ENCODE measurements at places on chromosomes 6 and 20.

GRCh38 chr6:19839237-19839546, 2.0 kb downstream of the ID4 start:
- DNase-seq = no peak

GRCh38 chr20:50213531-50214106, 23.0 kb downstream of the CEBPB start:
- DNase-seq = no peak

- DNase-seq = no peak
These were observed 88.6 kb upstream of the DUSP22 start for GRCh38 chr6:203661-204060.

GRCh38 chr6:147549531-147549930, 41.0 kb downstream of the SAMD5 start:
- no peak for DNase-seq

- no peak for DNase-seq
These were observed at the start of gene PRELID3B for GRCh38 chr20:59042151-59042795. TSS of gene PRELID3B (minus strand) at chr20:59042786. CDS start at chr20:59042730, 56 bp downstream.

- no peak for DNase-seq
These were observed 121.1 kb upstream of the HDGFL1 start for GRCh38 chr6:22448291-22448711.

- DNase-seq = no peak
These were observed 18.6 kb downstream of the TAB2 start for GRCh38 chr6:149335924-149336608.

GRCh38 chr20:50980071-50980681, 21.6 kb downstream of the MOCS3 start:
- DNase-seq = no peak

DNA sequence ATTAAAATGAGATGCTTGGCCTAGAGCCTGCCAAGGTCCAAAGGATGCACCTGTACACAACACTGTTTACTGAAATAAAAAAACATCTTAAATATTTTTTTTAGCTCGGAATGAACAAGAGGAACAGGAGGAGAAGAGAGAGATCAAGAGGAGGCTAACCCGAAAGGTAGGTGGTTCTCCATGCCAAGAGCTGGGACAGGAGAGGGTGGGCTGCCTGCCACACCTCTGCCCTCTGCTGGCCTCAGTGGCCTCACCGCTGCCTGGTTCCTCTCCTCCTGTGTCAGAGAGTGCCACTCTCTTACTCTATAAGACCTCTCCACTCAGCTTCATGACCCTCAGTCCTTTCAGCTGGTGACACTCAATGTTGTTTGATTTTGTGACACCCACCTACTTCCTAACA, 50.2 kb downstream of the TBC1D7 start:
- DNase-seq = no peak

- DNase-seq = no peak
These were observed 280.7 kb upstream of the NT5E start for GRCh38 chr6:85169189-85169588.

DNA sequence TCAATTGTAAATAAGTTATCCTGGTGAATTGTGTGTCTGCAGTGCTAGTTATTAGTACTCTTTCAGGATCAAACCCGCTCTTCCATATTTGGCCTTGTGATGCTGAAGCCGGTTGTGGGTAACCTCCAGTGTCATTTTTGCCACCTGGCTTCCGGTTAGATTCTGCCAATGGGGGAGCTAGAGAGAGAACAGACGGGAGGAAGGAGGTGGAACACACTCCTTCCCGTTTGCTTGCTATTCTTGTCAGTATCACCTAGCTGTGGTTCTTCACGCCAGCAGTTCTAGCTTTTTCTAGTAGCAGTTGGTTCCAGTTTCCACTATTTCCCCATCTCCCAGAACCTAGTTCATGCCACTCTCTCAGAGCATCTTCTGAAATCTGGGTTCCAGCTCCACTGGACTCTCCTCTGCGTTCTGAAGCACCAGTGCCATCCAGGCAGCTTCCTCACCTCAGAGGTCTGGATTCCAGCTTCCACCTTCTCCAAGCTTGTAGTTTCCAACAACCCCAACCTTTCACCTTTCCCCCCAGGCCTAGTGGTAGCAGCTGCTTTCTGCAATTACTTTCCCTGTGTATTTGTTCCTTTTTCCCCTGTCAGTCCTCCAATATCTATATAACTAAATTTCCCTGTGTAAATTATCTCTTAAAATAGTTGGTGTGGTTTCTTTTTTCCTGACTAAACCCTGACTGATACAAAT, 46.9 kb upstream of the LOC128125822 start:
- DNase-seq = no peak

- DNase-seq = no peak
These were observed 40.1 kb downstream of the VTA1 start for GRCh38 chr6:142187209-142187608.

DNA sequence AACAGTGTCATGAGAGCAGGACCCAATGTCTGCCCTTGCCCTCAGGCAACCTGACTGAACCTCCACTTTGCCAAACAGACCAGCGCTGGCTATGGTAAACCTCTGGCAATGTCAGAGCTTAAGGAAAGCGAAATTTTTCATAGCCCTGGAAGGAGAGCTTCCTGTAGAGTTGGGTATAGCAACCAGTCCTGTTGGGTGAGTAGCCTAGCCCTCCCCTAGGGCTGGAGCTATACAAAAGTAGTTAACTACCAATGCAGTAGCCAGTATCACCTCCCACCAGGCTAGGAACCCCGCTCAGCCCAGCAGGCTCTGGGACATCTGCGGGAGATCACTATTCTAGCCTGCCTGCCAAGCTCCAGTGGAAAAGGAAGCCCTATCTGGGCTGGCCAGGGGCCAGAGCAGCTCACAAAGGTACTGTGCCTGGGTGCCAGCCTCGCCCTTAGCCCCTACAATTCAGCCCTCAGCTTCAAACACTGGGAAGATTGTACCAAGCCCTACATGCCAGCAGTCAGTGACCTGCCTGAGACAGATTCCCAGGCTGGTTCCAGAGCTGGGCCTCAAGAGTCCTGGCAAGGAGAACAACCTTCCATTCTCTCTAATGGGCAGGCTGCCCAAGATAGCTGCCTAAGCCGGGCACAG, 7.9 kb downstream of the WFDC3 start:
- no peak for DNase-seq

- DNase-seq = no peak
These were observed 18.0 kb downstream of the CDH26 start for GRCh38 chr20:59976156-59976782.

DNA sequence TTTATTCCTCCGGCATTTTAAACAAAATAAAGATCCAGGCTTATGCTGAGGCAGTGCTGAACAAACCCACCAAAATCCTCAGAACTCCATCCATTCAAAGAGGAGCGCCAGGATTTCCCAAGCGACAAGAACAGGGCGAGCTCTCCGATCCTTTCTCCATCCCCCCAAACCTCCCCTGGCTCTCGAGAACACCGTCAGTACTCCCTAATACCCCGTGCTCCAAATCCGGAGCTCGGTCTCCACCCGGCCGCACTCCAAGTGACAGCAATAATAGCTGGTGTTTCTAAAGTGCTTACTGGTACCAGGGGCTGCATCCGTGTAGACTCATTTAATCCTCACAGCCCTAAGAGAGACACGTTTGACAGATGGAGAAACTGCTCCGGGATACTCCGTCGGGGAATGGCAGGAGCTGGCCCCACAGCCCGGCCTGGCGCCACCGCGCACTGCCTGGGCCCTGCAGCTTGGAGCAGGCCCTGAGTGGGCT, 277.1 kb upstream of the QKI start:
- DNase-seq = no peak

DNA sequence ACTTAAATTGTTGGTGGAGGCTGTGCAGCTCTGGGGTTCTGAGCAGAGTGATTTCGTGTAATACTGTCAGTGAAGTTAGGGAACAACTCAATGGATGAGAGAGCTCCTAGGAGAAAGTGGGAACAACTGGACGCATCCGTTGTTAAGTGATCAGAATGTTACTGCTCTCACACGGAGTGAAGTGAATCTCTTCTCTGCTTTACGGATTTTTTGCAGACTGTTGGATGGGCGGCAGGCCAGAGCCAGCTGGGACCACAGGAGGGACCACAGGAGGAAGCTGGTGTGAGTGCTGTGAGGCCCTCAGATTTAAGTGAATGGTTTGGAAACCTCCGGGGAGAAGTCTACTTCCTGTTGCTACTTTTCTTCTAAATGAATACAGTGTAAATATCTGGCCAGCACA, 23.7 kb upstream of the PPP1R14C start:
- DNase-seq = no peak

DNA sequence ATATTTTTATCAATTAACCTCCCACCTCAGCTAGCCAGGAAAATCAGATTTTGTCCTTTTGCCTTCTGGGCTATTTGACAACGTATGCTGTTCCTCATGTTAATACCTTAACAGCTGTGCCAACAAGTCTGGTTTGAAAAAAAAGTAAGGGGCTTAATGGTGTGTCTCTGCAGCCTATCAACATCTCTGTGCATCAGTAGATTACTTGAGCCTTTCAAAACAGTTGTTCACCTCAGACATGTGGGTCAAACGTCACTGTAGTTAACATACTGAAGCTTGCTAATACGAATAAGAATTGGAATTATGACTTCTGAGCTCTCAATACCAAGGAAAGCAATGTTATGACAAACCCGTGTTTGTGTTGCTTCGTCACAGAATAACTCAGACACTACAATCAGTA, 23.0 kb downstream of the CEP57L1 start:
- DNase-seq = no peak

DNA sequence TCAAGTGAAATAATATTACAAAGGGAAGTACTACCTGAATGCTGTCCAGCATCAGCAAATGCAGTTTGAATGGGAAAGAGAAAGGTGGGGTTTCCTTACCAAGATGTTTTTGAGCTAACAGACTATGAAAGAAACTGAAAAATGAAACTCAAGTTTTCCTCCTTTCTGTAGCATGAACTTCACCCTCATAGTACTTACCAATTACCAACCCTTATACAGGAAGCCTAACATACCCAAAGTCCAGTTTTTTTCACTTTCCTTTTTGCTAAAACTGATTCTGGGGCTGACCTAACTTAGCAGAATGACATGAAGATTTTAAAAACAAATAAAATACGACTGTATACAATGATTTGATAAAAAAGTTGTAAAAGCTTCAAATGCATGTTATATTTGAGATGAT, 5.2 kb downstream of the ZNFX1 start:
- DNase-seq = no peak

DNA sequence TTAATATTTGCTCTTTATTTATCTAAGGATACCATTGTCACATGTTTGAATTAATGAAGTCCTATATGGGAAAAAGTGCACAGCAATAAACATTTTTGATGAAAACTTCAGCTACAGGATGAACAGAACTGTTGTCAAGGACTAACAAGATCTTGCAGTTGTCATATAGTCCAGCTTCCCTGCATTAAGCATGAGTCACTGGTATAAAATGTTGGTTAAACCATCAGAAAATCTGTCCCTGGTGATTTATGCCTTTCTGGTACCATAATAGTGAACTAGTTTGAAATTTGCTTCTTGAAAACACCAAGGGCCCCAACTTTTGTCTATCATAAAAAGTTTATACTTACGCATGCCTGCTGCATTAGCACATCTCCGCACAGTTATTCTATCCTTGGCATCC, 60.4 kb upstream of the RSPO3 start:
- no peak for DNase-seq

- DNase-seq = no peak
These were observed 8.2 kb upstream of the PTPRA start for GRCh38 chr20:2865101-2865500.

DNA sequence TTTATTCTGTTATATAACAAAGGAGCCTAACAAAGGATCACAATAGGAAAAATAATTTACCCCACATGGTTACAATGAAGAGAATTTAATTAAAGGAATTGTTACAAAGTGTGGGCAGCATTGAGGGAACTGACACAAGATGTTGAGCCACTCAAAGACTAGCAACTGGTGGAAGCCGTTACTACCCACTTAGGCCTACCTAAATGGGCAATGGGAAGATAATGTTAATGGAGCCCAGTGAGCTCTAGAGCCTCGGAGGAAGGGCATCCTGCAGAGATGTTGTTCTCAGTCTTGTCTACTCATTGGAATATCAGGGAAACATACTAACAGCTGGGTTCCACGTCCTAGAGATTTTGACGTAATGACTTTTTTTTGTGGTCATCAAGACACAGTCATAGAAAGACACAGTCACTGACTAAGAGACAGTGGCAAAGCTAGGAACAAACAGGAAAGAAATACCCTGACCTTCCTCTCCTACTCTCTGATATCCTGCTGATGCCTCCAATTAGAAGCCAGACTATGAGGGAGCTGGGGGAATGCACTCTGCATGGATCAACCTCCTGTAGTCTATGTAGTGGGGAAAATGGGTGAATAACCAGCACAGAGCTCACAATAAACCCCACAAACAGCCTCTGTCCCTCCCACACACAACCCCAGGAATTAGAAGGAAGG, 523.8 kb upstream of the FLRT3 start:
- no peak for DNase-seq

DNA sequence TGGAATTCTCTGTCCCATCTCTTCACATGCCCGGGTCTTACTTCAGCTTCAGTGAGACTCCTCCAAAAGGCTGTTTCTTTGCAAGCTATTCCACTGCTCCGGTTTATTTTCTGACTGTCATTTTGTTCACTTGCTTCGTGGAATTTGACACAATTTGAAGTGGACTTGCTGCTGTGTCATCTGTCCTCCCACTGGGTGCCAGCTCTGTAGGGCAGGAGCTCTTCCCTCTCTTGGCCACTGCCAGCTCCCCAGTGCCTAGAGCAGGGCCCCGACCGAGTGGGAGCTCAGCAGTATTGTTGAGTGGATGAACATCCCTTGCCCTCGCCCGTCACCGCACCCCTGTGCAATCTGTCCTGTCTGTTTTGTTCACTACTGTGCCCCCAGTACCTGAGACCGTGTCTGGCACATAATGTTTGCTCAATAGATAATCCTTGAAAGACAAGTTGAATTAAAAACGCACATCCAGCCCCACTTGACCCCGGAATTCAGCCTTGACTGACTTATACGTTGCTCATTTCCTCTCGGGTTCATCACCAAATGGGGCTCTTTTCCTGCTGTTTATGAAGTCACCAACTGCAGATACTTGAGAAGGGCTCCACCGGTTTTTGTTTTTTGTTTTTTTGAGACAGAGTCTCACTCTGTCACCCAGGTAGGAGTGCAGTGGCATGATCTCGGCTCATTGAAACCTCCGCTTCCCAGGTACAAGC, 170.3 kb upstream of the KCNG1 start:
- no peak for DNase-seq

DNA sequence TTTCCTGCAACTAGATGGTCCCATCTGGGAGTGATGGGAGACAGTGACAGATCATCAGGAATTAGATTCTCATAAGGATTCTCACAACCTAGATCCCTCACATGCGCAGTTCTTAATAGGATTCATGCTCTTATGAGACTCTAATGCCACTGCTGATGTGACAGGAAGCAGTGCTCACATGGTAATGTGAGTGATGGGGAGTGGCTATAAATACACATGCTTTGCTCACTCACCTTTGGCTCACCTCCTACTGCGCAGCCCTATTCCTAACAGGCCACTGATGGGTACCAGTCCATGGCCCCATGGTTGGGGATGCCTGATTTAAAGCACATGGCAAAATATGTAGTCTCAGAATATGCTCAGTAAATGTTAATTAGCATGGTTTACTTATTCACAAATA, 80.6 kb upstream of the MBOAT1 start:
- no peak for DNase-seq

DNA sequence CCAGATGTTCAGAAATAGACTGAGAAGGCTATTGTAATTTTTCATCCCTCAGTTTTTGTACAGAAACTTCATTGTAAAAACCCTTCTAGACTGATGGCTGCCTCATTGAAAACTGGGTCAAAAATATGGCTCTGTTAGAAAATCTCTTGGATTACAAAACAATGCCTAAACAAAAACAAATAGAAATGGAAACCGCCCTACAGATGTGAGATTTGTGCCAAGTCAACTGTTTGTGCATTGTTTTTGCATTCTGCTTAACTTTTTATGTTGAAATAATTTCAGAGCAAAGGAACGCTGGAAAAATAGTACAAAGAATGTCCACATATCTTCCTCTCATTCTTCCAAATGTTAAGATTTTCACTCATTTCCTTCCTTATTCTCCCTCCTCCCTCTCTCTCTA, 425.1 kb downstream of the FOXA2 start:
- DNase-seq = no peak
